A549 treated with RU486 at 1 μM for 4 hours (cell line): ENCODE measurements at places on chromosomes 7 and 10. TPM values are rescaled to one million over a fixed set of nuclear protein-coding genes. Genes with fewer than 3 reads are reported as not detected.

Gene AKR1E2
- total RNA-seq: 5.9 to 7.5 TPM (median 6.3 TPM) in 5 replicates

Gene ZNF107
- total RNA-seq: 0.97 to 2.9 TPM (median 2.7 TPM) in 5 replicates

Gene SH2D4B
- total RNA-seq: not detected in 5 replicates

Gene CAV2
- 154 to 191 TPM (median 173 TPM) in 5 replicates for total RNA-seq

Gene RBM17
- 105 to 136 TPM (median 123 TPM) in 5 replicates for total RNA-seq

Gene RARRES2
- not detected in 5 replicates for total RNA-seq

Gene SMO
- 12.4 to 17.5 TPM (median 15.2 TPM) in 5 replicates for total RNA-seq

Gene FBXO24
- total RNA-seq: 0.21 to 0.27 TPM (median 0.27 TPM) in 3 of 5 replicates, not detected in the others

Gene TMEM130
- total RNA-seq: 0.30 to 0.54 TPM (median 0.39 TPM) in 5 replicates

Gene CCL24
- total RNA-seq: 0.53 TPM in 1 of 5 replicates, not detected in the others

Gene ALOX5
- total RNA-seq: 0.30 to 0.59 TPM (median 0.46 TPM) in 5 replicates

Gene ACBD7
- 0.68 to 1.3 TPM (median 0.87 TPM) in 5 replicates for total RNA-seq

Gene ANKRD26
- 0.98 to 4.0 TPM (median 2.9 TPM) in 5 replicates for total RNA-seq

Gene AKR1D1
- total RNA-seq: not detected in 5 replicates

Gene GALNT17
- total RNA-seq: not detected in 5 replicates

Gene CLRN3
- total RNA-seq: 0.23 TPM in 1 of 5 replicates, not detected in the others

Gene CNTNAP2
- total RNA-seq: 0.02 to 0.03 TPM (median 0.02 TPM) in 3 of 5 replicates, not detected in the others

Gene NKX6-2
- total RNA-seq: 0.18 to 0.40 TPM (median 0.20 TPM) in 5 replicates

Gene CPN1
- 0.18 to 0.43 TPM (median 0.39 TPM) in 5 replicates for total RNA-seq

Gene IRF5
- total RNA-seq: 9.7 to 17.2 TPM (median 12.2 TPM) in 5 replicates

Gene MYL10
- not detected in 5 replicates for total RNA-seq

Gene SOSTDC1
- total RNA-seq: not detected in 5 replicates

Gene HOXA9
- total RNA-seq: 0.49 to 0.76 TPM (median 0.58 TPM) in 5 replicates

Gene PPP3CB
- 9.3 to 18.8 TPM (median 17.8 TPM) in 5 replicates for total RNA-seq

Gene MYO1G
- total RNA-seq: 0.07 to 0.20 TPM (median 0.13 TPM) in 5 replicates

Gene PNLIPRP2
- 0.10 to 0.32 TPM in 2 of 5 replicates, not detected in the others for total RNA-seq

Gene PDK4
- total RNA-seq: 10.6 to 23.7 TPM (median 22.0 TPM) in 5 replicates

Gene POLD2
- total RNA-seq: 131 to 171 TPM (median 158 TPM) in 5 replicates

Gene IGFBP1
- total RNA-seq: 26.0 to 46.0 TPM (median 41.8 TPM) in 5 replicates

Gene AGR3
- not detected in 5 replicates for total RNA-seq

Gene UTF1
- 0.08 to 0.16 TPM (median 0.16 TPM) in 3 of 5 replicates, not detected in the others for total RNA-seq

Gene OR2A7
- total RNA-seq: not detected in 5 replicates

Gene GNAI1
- 26.2 to 41.9 TPM (median 39.4 TPM) in 5 replicates for total RNA-seq

Gene NPC1L1
- total RNA-seq: 0.05 to 0.14 TPM (median 0.06 TPM) in 5 replicates

Gene COL13A1
- 0.23 to 0.35 TPM (median 0.29 TPM) in 5 replicates for total RNA-seq

Gene FZD1
- 1.6 to 2.8 TPM (median 2.7 TPM) in 5 replicates for total RNA-seq
